Stimulated activated CD8-positive, alpha-beta memory T cell treated with anti-CD3 and anti-CD28 coated beads, Interleukin-12 subunit alpha, Interleukin-12 subunit beta, amount 100 ng/mL, for 4 hours (primary cell): ENCODE measurements at places on chromosomes 7 and 10.

- no peak for DNase-seq
Measured at GRCh38 chr7:92421676-92422435, 25.4 kb upstream of the GATAD1 start.

- no peak for DNase-seq
Measured at GRCh38 chr10:103669243-103669929, 175.9 kb downstream of the NEURL1 start.

- DNase-seq = no peak
Measured at GRCh38 chr10:98344589-98345038, 70.4 kb downstream of the PYROXD2 start.

DNA sequence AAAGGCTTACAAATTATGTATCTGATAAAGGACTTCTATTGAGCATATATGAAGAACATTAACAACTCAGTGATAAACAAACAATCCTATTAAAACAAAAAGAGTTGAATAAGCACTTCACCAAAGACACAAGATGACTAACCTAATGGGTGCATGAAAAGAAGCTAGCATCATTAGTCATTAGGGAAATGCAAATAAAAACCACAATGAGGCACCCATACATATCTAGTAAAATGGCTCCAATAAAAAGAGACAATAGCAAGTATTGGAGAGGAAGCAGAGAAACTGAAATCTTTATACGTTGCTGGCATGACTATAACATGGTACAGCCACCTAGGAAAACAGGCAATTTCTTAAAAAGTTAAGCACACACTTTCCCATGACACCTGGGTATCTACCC is 77.6 kb upstream of the ZMIZ1 start:
- no peak for DNase-seq

- no peak for DNase-seq
Measured at GRCh38 chr10:77104459-77104980, 533.1 kb downstream of the KCNMA1 start.

- no peak for DNase-seq
Measured at GRCh38 chr10:22315455-22316285, 518 bp upstream of the COMMD3 start.

GRCh38 chr10:75540357-75540966 is 109.0 kb downstream of the LRMDA start:
- DNase-seq = no peak

- DNase-seq = no peak
Measured at GRCh38 chr7:143490717-143491306, 13.1 kb downstream of the TAS2R41 start.

DNA sequence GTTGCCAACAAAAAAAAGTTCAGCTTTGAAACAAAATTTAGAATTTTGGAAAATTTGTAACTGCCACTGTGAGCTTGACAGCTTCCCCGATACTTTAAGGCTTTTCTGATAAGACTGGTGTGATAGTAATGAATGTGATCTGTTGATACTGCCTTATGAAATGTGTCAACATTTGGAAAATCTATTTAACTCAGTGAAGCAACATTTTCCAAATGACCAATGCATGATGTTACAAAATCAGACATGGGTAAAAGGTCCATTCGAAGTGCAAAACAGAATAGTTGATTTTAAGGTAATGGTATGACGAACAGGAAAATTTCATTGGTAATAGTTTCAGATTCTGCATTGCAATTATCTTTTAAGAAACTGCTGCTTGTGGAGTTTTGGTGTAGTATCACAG is 175.4 kb downstream of the SEM1 start:
- DNase-seq = no peak

DNA sequence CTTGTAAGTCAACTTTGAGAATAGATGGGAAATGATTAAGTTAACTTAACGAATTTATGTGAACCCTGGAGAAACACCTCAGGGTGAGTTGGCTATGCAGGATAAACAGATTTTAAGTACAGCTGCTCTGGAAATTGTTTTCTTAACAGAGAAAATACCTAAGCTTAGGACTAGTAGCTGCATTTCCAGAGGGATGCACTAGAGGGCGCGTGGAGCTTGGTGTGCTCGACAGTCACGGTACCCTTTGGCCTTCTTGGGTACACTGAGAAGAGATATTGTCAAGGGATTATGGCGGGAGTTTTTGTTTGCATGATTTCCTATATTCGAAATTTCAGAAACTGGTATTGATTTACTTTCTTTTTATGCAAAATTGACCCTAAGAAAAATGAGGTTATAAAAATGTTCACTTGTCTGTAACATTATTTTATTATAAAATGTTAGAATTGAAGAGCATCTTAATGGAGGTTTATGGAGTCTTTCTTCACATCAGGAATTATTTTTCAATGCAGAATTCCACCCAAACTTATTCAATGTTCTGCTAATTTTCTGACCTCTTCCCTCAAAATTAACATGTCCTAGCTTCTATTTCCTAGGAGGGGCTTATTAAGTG is 58.4 kb upstream of the MYO3A start:
- DNase-seq = peak; percentile 12

GRCh38 chr7:33593611-33594010 is 311.7 kb upstream of the BMPER start:
- DNase-seq = no peak

DNA sequence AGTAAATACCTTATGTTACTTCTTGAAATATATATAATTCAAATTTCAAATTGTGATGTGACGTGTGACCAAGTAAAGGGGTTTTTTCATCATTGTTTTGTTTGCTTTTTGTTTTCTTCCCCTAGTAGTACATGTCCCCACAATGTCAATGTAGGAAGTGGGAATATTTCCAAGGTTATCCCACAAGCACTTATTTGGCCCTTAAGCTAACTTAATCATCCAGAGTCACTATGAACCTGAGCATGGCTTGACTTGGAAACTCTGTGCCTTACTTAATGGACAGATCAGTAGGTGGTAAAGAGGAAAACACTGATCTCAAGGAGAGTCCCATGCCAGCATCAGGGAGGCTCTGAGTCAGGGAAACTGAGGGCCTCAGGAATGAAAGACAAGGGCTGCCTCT is 569.3 kb upstream of the IGFBP3 start:
- DNase-seq = no peak

DNA sequence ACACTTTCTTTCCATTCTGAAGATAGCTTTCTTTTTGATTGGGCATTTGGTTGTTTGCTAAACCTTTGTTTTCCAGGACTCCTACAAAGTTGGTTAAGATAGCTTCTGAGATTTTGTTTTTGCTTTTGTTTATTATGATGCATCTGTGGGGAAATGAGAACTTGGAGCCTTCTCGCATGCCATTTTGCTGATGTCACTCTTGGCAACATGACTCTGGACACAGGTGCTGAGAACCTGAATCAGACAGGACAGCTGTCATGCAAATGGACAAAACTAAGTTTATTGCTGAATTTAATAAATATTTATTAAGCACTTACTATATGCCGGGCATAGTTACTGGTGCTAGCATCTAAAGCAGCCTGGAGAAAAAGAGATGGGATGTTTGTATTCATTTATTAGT is 274.1 kb downstream of the ZEB1 start:
- no peak for DNase-seq

DNA sequence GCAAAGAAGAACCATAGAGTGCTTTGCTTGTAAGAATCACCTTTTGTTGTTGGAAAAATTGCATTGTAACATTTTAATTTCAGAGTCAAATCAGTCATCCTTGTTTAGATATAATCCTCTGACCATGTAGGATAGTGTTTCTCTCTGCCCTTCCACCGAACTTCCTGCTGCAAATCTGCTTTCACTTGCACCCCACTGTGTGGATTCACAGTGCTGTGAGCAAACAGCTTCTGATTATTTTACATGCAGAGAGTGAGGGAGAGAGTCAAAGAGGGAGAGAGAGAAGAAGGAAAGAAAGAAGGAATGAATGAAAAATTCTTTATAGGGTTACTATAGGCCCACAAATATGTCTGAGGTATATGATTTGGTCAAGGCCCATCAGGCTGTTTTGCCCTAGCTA is 30.0 kb upstream of the SEM1 start:
- no peak for DNase-seq

- no peak for DNase-seq
Measured at GRCh38 chr10:123669886-123670285, 3.7 kb downstream of the GPR26 start.

- no peak for DNase-seq
Measured at GRCh38 chr7:49714182-49714581, 59.3 kb upstream of the VWC2 start.
